IPS-NIHi11 (cell line): ENCODE measurements at places on chromosomes 6 and 20.

GRCh38 chr6:29942275-29943052, at the start of gene HLA-A:
TSS of gene HLA-A (plus strand) at chr6:29942532. CDS start at chr6:29942554, 22 bp downstream.
- peak; percentile 91 for DNase-seq

GRCh38 chr20:31937820-31938219, 14.0 kb downstream of the PDRG1 start:
- no peak for DNase-seq

DNA sequence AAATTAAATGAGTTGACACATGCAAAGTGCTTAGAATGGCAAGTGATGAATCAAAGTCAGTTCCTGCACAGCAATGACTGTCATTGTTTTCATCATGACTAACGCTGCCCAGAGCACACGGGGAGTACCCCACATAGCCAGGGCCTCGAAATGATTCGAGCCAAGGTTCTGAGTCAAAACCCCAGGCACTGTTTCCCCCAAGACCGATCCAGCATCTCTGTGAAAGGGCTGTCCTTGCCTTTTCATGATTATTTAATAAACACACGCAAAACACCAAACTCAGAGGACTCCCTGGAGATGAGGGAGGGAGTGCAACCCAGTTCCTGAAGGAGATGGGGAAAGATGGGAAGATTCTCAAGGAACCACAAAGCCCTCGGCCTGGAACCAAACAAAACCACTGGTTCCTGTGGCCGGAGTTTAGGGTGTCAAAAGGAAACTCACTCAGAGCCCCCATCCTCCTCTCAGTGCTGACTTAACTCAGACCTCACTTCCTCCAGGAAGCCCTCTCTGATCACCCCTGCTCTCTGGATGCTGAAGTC, 3.8 kb downstream of the PREX1 start:
- DNase-seq: no peak

DNA sequence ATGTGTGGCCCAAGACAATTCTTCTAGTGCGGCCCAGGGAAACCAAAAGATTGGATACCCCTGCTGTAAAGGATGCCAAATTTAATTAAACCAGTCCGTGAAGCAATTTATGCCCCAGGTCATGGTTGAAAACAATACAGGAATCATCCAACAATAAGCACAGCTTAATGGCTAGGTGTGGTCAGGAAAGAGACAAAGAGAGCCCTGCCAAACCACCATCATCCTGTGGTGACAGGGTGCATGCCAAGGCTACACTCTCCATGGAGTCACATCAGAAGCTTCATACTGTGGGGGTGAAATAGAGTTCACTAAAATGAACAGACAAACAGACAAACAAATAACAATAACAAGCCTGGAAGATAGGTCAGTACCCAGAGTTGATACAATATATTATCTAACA, 62.7 kb downstream of the DZANK1 start:
- DNase-seq: no peak

GRCh38 chr20:42553374-42553773, 636.3 kb downstream of the PTPRT start:
- no peak for DNase-seq

DNA sequence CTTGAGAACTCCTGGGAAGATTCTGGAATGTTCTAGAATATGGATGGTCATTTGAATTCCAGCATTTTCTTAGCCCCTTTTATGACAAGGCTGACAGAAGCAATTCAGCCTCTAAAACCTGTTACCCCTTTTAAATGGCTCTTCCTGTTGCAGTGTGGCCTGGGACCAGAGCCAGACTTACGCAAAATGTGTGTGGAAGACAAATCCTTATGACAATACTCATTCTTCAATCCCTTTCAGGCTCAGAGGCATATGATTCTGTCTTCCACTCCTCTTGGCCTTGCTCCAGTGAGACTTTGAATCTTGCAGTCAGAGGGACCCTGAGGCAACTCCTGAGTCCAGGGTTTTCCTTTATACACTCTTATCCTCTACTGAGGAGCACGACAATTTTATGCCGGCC, 287.0 kb downstream of the CLIC5 start:
- DNase-seq: no peak

GRCh38 chr6:83536034-83536646, 23.8 kb downstream of the PRSS35 start:
- peak; percentile 63 for DNase-seq

- no peak for DNase-seq
Observed at GRCh38 chr6:122407712-122408111, 8.3 kb downstream of the HSF2 start.

GRCh38 chr20:58137236-58137635, 91.2 kb downstream of the ANKRD60 start:
- no peak for DNase-seq

DNA sequence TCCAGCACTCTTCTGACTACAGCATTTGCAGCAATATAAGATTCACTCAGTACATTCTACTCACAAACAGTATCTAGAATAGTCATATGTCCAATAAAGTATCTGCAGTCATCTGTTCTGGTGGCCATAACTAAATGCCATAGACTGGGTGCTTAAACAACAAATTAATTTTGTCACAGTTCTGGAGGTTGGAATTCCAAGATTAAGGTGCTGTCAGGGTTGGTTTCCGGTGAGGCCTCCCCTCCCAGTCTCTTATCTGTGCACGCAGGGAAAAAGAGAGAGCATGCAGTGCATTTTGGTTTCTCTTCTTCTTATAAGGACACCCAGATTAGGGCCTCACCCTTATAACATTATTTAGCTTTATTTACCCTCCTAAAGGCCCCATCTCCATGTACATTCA, 21.3 kb upstream of the NUS1 start:
- no peak for DNase-seq

DNA sequence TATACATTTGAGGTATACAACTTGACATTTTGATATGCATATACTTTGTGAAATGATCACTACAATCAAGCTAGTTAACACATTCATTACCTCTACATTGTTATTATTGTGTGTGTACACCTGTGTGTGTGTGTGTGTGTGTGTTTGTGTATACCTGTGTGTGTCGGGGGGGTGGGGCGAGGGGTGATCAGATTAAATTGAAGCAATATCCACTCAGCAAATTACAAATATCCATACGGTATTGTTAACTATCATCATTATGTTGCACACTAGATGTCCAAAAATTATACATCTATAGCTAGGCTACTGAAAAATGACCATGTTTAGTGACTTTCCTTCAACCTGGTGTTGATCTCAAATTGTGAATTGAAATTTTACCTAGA, 1.8 kb downstream of the RHAG start:
- DNase-seq: no peak

DNA sequence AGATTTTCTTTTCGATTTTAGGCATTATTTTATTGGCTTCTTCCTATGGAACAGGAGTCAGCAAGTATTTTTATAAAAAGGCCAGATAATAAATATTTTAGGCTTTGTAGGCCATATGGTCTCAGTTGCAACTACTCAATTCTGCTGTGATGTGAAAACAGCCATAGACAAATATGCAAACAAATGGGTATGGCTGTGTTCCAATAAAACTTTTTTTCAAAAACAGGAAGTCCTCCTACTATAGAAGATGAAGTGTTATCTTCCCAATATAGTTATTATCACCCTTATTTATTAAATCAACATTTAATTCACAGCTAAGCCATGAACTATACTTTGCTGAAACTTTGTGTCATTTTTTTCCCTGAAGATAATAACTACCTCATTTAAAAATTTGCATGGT, 57.2 kb downstream of the CHD6 start:
- DNase-seq: no peak

- DNase-seq: no peak
Observed at GRCh38 chr6:17615794-17616193, 15.7 kb downstream of the FAM8A1 start.

- DNase-seq: no peak
Observed at GRCh38 chr6:137894779-137895385, 27.8 kb downstream of the TNFAIP3 start.

GRCh38 chr6:3806169-3806922, 42.8 kb upstream of the FAM50B start:
- DNase-seq: no peak

GRCh38 chr6:154504102-154504501, 6.4 kb downstream of the CNKSR3 start:
- no peak for DNase-seq
